H9 (cell line): ENCODE measurements at places on chromosomes 16 and 17.

DNA sequence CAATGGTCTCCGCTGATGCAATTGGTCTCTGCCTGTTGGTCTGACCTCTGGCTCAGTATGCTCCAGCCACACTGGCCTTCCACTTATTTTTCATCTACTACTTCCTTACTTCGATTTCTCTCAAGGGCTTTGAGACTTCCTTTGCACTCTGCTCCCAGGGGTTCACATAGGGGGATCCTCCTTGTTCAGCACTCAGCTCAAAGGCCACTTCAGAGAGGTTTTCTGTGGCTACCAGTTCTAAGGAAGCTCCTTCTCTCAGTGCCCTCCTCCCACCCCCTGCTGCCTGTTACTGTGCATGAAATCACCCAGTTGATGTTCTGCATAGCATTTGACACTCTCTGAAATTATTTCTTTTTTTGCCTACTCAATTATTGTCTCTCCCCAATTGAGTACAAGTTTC is 476.4 kb downstream of the HS3ST3B1 start:
- H3K36me3 ChIP-seq: no peaks in the 10 kb centered on the region
- H3K27me3 ChIP-seq: no peaks in the 10 kb centered on the region
- H3K4me1 ChIP-seq: peaks cover 17% of the 10 kb centered on the region; the same call in 1 of the 2 replicates
- H3K27ac ChIP-seq: no peak overlapping the region
- no peak overlapping the region for H3K4me3 ChIP-seq

DNA sequence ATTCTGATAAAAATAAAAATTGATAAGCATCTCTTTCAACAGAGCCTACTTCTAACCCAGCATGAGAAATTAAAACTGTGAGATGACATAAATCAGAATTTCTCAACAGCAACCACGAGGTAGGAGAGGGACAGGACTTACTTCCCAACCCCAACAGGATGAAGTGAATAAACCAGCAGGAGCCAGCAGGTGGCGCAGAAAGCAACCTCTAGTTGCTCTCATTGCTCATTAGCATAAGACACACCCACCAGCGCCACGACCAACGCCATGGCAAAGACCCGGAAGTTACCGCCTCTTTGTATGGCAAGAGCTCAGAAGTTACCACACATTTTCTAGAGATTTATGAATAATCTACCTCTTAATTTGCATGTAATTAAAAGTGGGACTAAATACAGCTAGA is 189.4 kb upstream of the CDH8 start:
- H3K27ac ChIP-seq: no peak overlapping the region
- H3K27me3 ChIP-seq: no peaks in the 10 kb centered on the region

- no peak overlapping the region; the same call in 1 of the 2 replicates for H3K4me3 ChIP-seq
- no peaks in the 10 kb centered on the region; the same call in 1 of the 2 replicates for H3K27me3 ChIP-seq
- no peaks in the 10 kb centered on the region for H3K36me3 ChIP-seq
- H3K27ac ChIP-seq: no peak overlapping the region
- peak; percentile 80 for DNase-seq
These were observed 10.4 kb upstream of the KDM6B start for GRCh38 chr17:7823581-7824001.

GRCh38 chr17:46190763-46191162 is 2.5 kb downstream of the KANSL1 start:
- peaks cover 2% of the 10 kb centered on the region; the same call in 1 of the 2 replicates for H3K36me3 ChIP-seq
- no peaks in the 10 kb centered on the region; the same call in none of the 2 replicates for H3K4me1 ChIP-seq
- H3K27me3 ChIP-seq: no peaks in the 10 kb centered on the region
- no peak for DNase-seq
- peak overlapping the region; percentile 91 for H3K4me3 ChIP-seq
- H3K27ac ChIP-seq: no peak overlapping the region

DNA sequence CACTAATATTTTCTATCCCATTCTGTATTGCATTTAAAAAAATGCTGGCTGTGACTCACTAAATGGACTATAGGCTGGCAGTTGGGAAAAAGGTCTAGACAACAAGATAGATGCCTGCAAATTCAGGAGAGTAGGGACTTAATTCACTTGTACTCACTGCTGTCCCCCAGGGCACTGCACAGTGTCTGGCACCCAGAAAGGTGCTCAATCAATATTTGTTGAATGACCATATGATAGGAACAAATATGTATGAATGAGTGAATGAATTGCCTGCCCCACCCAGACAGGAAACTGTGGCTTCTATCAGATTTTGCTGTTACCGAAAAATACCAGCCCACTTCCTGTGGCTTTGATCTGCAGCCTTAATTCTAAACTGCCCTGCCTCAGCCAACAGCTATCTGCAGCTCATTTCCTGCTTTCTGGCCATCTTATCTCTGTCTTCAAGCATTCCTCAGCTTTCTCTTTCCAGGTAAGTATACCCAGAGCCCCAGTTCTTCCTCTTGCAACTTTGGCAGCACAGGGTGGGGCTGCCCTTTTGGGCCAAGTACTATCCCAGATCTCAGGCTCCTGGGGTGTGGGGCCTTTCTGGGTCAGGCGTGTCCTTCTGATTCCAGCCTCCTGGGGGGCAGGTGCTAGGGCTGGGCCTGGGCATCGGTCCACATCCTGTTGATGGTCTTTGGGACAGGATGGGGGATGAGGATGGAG is 15.3 kb upstream of the TNS4 start:
- no peak overlapping the region for H3K27ac ChIP-seq
- no peaks in the 10 kb centered on the region for H3K36me3 ChIP-seq
- peaks cover 4% of the 10 kb centered on the region; the same call in 1 of the 2 replicates for H3K4me1 ChIP-seq
- no peaks in the 10 kb centered on the region for H3K27me3 ChIP-seq
- no peak overlapping the region for H3K4me3 ChIP-seq
- DNase-seq: no peak

DNA sequence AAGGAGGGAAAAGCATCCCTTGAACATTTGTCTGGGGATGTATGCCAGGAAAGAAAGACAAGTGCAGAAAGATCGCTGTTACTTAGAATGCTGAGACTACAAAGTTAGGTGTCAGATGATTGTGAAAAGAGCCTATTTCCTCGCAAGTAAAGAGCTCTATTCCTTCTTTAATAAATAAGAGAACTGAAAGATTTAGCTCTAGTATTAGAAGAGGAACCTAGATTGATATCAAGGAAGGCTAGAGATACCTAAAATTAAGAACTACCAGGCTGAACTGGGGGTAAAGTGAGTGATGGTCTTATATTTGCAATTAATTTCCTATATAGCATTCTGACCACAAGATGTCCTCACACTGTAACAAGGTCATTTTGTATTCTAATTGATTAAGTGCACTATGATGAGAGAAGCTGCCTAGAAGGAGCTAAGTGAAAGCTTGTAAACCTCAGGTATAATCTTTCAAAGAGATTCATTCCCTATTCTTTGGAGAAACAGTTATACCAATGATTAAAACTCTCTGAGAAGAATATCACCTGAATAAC is 62.3 kb downstream of the SSH2 start:
- no peak overlapping the region for H3K27ac ChIP-seq
- H3K36me3 ChIP-seq: no peaks in the 10 kb centered on the region
- H3K4me3 ChIP-seq: no peak overlapping the region
- H3K27me3 ChIP-seq: no peaks in the 10 kb centered on the region

DNA sequence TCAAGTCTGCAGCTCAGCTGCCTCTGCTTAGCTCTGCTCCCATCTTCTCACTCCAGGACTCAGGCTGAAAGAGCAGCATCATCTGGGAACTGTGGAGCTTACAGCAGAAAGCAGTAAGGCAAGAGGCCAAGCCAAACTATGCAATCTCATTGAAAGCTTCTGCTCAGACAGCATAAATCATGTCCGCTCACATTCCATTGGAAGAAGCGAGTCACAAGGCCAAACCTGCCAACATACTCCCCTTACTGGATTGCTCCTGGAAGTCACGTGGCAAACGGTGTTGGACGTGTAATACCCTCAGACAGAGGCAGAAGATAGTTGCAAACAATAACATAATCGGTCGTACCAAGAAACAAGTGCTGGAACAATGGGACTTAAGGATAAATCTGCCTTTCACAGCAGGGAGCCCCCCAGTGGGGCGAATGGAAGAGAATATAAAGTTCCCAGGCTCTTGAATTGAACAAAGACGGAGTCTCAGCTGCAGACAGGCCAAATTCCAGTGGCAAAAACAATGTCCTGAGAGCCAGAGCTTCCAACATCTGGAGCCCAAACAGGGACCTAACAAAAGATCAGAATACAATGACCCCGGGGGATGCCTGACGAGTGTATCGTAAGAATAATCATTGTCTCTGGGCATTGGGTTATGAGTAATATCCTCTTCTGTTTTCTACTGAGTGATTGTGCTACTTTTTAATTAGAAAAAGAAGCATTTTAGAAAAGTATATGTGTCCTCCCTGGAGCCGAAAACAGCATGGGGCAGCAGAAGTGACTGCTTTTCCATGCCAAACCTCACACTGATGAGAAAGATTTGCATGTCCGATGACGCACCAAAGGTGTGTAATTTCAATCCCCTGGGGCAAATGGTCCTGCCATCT is 68.4 kb downstream of the CMC2 start:
- no peaks in the 10 kb centered on the region; the same call in 1 of the 2 replicates for H3K4me1 ChIP-seq
- no peaks in the 10 kb centered on the region for H3K36me3 ChIP-seq
- H3K4me3 ChIP-seq: no peak overlapping the region
- peaks cover 4% of the 10 kb centered on the region; the same call in 1 of the 2 replicates for H3K27me3 ChIP-seq
- DNase-seq: no peak

GRCh38 chr17:1153795-1154546 is 25.8 kb downstream of the ABR start:
- peak; percentile 82 for DNase-seq
- no peaks in the 10 kb centered on the region for H3K27me3 ChIP-seq
- H3K4me3 ChIP-seq: peak overlapping the region; percentile 26; the same call in 1 of the 3 replicates
- no peaks in the 10 kb centered on the region for H3K4me1 ChIP-seq
- H3K27ac ChIP-seq: no peak overlapping the region

DNA sequence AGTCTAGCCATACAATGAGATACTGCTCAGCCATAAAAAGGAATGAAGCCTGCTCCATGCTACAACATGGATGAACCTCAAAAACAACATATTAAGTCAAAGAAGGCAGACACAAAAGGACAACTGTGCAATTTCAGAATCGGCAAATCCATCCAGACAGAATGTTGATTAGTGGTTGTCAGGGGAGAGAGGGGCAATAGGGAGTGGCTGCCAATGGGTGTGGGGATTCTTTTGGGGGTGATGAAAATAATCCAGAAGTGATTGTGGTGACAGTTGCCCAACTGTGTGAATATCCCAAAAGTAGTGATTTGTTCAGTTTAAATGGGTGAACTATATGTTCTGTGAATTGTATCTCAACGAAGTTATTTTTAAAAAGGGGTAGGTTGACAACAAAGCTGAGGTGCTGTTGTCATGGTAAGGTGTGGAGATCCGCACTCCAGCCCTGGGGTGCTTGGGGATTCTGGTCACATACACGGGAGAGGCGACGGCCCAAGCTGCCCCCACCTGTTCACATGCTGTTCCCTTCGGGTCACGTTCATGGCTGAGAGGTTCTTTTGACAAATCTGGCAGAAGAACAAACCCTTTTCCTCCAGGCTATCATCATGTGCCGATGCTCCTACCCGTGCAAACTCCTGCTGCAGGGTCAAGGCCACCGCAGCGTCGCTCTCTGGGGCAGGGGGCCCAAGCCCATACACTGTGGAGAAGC is 9.6 kb downstream of the SLX4 start:
- peaks cover 74% of the 10 kb centered on the region for H3K36me3 ChIP-seq
- no peaks in the 10 kb centered on the region for H3K4me1 ChIP-seq
- H3K27ac ChIP-seq: no peak overlapping the region
- H3K4me3 ChIP-seq: no peak overlapping the region
- no peak for DNase-seq

DNA sequence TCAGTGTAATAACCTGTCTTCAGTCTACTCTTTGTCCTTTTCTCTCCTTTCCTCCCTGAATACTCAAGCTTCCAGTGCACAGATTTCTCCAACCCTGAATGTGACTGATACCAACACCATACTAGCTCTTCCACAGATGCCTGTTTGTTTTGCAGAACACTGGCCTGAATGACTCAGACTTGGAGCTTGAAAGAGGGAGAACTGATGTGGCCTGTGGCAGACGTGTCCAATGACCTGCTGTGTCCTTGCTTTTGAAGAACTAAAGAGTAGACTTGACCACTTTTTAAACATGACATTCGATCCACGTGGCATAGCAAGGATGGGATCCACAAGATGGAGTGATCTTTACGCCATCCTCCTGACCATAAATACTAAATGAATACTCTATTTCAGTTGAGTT is 361.0 kb downstream of the WWOX start:
- H3K4me3 ChIP-seq: no peak overlapping the region
- no peaks in the 10 kb centered on the region for H3K27me3 ChIP-seq
- H3K36me3 ChIP-seq: peaks cover 3% of the 10 kb centered on the region; the same call in 1 of the 2 replicates
- H3K27ac ChIP-seq: no peak overlapping the region
- no peaks in the 10 kb centered on the region for H3K4me1 ChIP-seq
- DNase-seq: no peak

- H3K27me3 ChIP-seq: peaks cover 10% of the 10 kb centered on the region; the same call in 1 of the 2 replicates
- peaks cover 5% of the 10 kb centered on the region; the same call in 1 of the 2 replicates for H3K4me1 ChIP-seq
- no peak for DNase-seq
- H3K27ac ChIP-seq: no peak overlapping the region
These were observed 3.0 kb downstream of the SECTM1 start for GRCh38 chr17:82330322-82331239.

DNA sequence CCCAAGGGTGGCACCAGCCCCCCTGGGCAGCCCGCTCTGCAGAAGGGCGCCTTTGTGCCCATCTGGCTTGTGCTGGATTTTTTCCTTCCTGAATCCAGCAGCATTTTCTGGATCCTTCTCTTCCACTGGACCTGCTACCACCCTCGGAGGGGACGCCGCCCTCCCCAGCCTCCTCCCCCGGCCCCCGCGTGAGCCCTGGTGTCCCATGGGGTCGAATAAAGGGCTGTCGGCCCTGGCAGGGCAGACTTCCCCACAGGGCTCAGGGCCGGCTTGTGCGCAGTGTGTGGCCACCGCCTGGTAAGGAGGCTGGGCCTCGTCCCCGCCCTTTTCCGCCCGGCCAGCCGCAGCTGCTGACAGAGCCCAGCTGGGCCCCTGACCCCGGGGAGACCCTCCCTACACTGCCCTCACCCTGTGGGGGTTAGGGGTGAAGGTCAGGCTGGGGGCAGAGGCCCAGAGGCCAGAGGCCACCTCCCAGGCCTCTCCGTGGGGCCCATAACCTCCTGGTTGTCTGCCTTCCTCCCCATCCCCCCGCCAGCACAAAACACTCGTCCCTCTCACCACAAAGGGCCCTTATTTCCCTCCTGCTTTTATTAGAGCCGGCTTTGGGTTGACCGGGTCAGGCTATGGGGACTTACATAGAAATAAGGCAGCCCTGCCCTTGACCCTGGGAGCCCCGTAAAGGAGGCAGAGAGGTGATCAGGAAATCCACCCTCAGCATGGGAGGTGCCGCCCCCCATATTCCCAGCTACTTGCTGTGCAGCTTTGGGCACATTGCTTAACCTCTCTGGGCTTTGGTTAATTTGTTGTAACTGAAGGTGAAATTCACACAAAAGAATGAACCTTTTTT is 179.3 kb upstream of the CIBAR2 start:
- H3K36me3 ChIP-seq: no peaks in the 10 kb centered on the region
- no peak for DNase-seq
- no peaks in the 10 kb centered on the region for H3K4me1 ChIP-seq

GRCh38 chr17:2853283-2854142 is 57.3 kb downstream of the RAP1GAP2 start:
- H3K36me3 ChIP-seq: no peaks in the 10 kb centered on the region; the same call in 2 of the 3 replicates
- H3K4me1 ChIP-seq: peaks cover 8% of the 10 kb centered on the region; the same call in 1 of the 2 replicates
- peak overlapping the region; percentile 92 for H3K4me3 ChIP-seq
- DNase-seq: peak; percentile 60
- H3K27ac ChIP-seq: no peak overlapping the region
- H3K27me3 ChIP-seq: no peaks in the 10 kb centered on the region; the same call in 1 of the 2 replicates
